ENCODE measurements at places on chromosomes 13 and 19.

DNA sequence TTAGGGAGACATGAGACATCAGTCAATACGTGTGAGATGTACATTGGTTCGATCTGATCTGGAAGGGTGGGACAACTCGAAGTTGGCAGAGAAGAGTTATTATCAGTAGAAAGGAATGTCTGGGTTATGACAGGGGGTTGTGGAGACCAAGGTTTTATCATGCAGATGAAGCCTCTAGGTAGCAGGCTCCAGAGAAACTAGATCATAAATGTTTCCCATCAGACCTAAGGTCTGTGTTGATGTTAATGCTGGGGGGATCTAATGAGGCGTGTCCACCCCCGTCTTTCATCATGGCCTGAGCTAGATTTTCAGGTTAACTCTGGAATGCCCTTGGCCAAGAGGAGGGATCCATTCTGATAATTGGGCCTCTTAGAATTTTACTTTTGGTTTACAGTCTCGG is 187.0 kb upstream of the KL start:
- no peak for DNase-seq

- DNase-seq: no peak
Measured at GRCh38 chr13:25971047-25971446, 80.8 kb downstream of the SHISA2 start.

- no peak for DNase-seq
Measured at GRCh38 chr19:36136964-36137686, 2.7 kb upstream of the CAPNS1 start.

- DNase-seq: no peak
Measured at GRCh38 chr19:42511340-42511739, 16.9 kb downstream of the CEACAM1 start.

- DNase-seq: no peak
Measured at GRCh38 chr13:108212886-108213285, 2.5 kb downstream of the LIG4 start.

- no peak for DNase-seq
Measured at GRCh38 chr13:22121146-22121739, 450.4 kb downstream of the FGF9 start.

DNA sequence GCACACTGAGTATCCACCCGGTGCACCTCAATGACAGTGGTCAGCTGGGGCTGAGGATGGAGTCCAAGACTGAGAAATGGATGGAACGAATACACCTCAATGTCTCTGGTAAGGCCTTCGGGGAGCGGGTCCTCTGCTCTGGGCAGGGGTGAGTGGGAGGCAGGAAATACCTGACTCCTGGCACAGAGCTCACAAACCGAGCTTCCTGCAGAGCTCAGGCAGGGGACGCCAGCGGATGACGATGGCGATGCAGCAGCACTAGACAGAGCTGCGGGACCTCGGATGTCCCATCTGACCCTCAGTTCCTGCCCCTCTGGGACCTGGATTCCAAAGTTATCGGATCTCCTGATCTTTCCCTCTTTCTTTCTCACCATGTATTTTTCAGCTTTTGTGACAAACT is 3.8 kb downstream of the CD22 start:
- no peak for DNase-seq

GRCh38 chr19:54551950-54552912 is 21.4 kb upstream of the LILRA2 start:
- DNase-seq: no peak

DNA sequence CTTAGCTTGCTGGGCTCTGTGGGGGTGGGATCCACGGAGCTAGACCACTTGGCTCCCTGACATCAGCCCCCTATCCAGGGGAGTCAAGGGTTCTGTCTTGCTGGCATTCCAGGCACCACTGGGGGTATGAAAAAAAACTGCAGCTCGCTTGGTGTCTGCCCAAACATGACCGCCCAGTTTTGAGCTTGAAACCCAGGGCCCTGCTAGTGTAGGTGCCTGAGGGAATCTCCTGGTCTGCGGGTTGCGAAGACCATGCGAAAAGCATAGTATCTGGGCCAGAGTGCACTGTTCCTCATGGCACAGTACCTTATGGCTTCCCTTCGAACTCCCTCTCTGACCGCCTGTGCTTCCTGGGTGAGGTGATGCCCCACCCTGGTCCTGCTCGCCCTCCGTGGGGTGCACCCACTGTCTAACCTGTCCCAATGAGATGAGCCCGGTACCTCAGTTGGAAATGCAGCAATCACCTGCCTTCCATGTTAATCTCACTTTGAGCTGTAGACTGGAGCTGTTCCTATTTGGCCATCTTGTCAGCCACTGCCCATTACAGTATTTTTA is 120.8 kb upstream of the TNFSF11 start:
- no peak for DNase-seq

DNA sequence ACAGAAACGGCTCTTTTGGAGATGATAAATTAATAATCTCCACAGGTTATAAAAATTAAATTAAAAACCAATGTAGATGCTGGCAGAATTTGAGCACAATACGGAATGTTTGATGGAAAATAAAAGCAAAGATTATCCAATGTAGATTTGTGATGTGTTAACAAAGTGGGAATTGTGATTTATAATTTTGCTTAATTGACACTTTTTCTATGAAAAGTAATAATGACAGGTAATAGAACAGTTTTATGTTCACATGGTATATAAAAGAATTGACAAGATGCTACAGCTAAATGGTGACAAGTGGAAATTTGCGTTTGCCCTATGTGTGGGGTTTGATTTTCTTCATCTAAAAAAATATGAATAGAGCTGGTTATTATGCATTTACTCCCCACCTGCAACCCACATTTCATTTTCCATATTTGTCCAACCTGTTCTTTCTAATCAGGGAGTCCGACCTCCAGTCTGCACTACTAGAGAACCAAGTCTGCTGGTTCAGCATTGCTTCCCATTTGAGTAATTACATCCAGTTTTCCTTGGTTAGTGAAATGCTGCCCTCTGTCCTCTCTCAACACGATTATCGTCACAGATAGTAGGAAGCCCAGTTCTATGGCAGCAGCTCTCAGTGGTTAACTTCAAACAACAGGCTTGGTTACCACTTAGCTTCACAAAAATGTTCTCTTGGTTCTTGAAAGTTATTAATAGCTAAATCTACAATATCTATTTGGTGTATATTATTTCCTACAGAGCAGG is 61.4 kb upstream of the SLITRK1 start:
- no peak for DNase-seq

DNA sequence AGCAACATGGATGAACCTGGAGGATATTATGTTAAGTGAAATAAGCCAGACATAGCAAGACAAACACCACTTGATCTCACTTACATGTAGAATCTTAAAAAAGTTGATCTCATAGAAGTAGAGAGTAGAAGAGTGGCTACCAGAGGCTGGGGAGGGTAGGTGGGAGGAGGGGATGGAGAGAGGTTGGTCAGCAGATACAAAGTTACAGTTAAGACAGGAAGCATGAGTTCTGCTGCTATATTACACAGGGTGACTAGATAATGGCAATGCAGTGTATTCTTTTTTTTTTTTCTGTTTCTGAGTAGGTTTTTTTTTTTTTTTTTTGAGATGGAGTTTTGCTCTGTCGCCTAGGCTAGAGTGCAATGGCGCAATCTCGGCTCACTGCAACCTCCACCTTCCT is 15.2 kb upstream of the THSD1 start:
- no peak for DNase-seq

DNA sequence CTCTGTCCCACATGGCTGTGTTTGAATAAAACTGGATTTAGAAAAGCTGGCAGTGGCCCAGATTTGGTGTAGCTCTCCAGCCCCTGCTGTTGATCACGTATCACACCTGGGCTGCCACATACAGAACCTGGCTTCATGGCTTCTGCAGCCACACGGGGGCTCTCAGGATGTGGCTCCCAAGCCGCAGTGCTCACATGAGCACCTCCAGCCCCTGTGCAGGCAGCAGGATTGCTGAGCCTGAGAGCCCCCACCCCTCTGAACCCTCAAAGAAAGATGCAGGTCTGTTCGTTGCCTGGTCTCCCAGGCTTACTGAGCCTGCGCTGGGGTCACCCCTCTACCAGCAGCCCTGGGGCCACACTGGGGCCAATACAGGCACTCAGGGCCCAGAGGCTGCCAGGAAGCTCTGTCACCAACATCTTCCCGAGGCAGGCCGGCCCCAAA is 2.7 kb downstream of the PLEKHF1 start:
- no peak for DNase-seq

GRCh38 chr13:39406688-39407087 is 196.3 kb downstream of the LHFPL6 start:
- DNase-seq: no peak

DNA sequence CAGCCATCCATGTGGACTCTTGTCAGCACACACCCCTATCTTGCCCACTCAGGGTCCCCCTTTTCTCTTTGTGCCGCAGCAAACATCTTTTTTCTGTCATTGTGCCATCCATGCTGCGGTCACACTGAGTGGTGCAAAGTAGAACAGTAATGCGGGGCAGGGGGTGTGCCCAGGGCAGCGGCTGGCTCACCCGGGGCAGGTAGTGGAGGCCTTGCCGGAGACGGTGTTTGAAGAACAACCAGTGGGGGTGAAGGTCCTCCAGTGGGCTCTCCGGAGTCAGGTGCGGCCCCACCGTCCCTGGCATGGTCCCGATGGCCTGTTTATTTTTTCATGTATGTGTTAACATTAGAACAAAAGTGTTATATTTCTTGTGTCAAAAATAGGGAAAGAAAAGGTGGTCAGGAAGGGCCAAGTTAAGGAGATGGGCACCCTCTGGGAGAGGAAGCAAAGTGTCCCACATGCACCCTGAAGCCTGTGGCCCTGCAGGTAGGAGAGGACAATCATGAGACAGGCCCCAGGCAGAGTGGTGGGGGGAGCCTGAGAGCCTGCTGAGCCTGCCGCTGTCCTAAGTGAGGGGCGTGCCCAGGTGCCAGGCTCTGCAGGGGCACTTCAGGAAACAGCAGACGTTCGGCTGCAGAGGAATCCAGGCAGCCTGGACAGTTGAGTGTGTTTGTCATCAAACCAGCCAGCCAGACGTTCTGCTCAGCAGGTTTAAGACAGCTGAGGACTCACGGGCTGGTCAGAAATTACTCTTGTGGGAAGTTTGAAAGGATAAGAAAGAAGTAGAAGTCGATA is 12.3 kb downstream of the TSSK6 start:
- no peak for DNase-seq

Data from stimulated activated CD8-positive, alpha-beta memory T cell treated with anti-CD3 and anti-CD28 coated beads, Interleukin-4, amount 100 ng/mL, for 4 hours (primary cell).